ENCODE measurements at places on chromosomes 2 and 18.

DNA sequence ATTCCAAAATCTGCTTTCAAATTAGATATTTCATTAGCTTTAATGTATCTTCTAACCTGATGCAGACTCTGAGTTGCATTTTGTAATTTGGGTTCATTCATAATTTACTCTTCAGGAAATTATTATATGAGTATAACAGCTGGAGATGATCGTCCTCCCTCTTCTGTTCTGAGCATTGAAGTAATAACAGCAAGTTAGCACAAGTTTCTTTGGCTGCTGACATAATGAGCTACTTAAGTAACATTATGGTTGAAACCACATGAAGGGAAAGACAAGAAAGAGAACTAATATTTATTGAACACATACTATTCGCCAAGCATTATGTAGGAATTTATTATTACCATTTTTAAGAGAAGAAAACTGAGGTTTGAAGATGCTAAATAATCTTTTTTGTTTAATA, 75.1 kb downstream of the CPO start:
- no peak for DNase-seq

DNA sequence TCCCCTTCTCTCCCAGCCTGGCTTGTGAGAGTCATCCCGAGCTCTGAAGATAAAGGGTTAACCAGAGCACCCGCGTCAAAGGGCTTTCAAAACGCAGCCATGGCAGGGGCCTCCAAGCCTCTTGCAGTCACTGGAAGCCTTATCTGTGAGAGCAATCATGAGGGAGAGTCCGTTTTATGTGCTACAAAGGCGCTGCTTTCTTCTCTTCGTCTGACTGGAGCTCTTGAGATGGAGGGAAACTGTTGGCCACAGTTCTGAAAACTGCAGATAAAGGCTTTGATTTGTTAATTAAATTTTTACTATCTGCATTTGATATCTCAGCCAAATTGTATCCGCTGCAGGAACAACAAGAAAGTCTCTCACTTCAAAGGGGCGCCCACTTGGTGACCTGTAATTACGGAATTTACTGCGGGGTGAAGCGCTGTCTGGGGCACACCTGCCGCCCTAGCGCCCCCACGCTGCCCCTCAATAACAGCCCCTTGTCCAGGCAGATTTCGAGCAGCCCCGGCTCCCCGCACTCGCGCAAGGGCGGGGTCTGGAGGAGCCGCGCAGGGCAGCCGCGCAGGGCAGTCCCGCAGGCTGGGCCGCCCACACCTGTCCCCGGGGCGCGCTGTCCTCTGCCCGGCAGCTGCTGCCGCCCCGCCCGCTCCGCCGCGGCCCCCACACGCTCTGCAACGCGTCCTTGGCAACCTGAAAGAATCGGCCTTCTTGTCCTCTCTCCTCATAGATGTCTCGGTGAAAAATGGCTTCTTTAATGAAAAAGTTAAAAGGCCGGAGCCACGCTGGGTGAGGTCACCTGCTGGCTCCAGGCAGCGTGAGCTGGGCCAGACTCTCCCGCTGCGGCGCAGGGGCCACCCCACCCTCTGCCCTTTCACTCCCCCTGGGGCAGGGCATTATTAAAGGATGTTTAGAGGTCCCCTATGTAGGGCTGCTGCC, 217.9 kb downstream of the VAPA start:
- no peak for DNase-seq

DNA sequence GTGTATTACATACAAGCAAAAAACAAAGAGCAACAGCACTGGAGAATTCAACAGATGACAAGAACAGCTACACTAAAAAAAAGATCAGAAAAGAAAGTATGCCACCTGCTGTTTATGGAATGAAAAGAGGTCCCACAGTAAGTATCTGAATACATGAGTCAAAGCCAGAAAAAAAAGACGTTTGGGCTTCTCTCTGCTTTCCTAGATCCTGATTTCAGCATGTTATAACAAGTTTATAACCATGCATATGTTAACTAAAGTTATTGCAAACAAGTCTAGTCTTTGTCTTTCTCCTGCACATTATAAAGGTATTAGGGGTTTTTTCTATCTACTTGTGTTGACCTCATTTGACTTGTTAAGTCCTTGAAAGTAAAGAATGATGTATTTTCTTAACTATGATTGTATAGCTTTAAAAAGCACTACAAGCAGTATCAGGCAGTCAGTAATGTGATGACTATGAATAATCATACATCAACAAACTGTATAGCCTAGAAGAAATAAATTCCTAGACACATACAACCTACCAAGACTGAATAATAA, 108.5 kb upstream of the COL5A2 start:
- DNase-seq, result no peak

- no peak for DNase-seq
Measured at GRCh38 chr18:9048236-9048635, 54.3 kb upstream of the NDUFV2 start.

GRCh38 chr2:120579916-120580685, 155.6 kb upstream of the GLI2 start:
- no peak for DNase-seq

DNA sequence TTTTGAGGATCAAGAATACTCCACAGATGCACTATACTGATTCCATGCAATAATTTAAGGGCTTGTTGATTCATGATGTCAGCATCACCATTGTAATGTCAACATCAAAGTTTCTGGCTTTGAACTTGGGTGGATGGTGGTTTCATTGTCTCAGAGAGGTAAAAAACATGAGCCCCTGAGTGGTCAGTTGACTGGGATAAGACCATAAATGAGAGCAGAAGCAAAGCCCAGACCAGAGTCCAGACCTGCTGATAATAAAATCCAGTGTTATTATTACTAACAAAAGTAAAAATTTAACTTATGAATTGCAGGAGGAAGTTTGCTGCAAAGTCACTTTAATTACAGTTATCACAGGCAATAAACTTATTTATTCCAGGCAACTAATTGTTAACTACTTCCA, 358.2 kb downstream of the GALNT13 start:
- DNase-seq, result no peak

DNA sequence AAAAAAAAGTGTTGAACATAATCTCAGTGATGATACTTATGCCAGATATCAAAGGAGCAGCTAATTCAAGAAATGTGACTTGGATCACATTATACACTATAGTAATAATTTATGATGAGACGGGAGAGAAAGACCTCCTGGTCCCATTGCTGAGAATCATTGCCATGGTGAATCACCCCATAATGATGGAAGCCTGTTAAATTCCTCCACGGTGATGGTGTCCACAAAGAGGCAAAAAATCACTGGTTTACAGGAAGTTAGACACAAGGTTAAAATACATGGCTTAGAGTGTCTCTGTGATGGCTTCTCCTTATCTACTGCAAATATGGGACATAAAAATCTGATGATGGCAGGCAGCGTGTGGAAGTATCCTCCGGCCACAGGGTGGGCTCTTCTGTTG, 210.0 kb downstream of the CDH2 start:
- no peak for DNase-seq

DNA sequence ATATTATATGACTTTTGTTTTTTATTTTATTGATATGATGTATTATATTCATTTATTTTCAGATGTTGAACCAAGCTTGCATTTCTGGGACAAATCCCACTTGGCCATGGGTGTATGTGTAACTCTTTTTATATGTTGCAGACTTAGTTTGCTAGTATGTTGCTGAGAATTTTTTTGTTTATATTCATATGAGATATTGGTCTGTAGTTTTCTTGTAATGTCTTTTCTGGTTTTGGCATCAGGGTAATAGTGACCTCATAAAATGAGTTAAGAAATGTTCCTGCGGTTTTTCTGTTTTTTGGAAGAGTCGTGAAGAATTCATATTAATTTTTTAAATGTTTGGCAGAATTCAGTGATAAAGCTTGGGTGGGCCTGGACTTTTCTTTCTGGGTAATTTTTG, 88.7 kb downstream of the ASB1 start:
- no peak for DNase-seq

DNA sequence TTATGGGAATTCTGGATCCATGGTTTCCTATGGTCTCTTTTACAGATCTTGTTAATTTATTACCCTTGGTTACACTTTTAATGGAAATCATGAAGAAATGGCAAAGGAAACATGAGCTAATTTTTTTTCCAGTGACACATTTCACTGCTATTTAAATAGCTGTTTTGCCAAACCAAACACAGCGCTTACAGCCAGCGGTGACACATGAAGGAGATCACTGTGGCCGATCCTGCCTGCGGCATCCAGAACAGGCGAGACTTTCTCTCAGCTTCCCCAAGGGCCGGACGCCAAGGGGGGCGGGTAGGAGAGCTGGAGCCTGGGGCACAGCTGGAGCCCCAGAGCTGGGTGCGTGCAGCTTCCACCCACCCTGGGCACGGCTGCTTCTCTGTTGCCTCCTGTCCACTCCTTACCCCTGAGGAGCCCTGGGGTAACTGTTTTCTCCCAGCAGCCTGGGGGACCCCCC, 81.4 kb upstream of the PKDCC start:
- peak; percentile 95 for DNase-seq

All from coronary artery (tissue), 2 donors.